ENCODE measurements at places on chromosomes 16 and 17.
A peak's percentile ranks its signal among the peaks of the same experiment; 100 is the strongest.

DNA sequence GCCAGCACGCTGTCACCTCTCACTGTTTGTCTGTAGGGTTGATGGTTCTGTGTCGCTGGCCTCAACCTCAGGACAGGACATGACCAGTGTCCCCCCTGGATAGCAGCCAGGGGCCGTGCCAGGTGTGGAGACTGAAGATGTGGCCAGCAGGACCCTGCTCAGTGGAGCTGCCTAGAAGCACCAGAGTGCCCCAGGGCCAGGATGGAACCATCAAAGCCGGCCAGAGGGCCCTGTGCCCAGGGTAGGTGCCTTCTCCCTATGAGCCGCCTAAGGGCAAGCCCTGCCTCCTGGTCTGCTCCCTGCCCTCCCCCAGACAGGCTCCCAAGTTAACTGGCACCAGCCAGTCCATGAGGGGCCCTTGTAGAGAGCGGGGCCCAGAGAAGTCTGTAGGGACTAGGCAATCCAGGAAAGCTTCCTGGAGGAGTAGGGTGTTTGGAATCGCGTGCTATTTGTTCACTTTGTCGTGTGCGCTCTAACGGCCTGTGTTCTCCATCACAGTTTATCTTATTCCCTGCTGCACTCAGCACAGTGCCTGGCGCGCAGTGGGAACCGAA lies 546 bp upstream of the NDUFB10 start:
- no peak for DNase-seq

GRCh38 chr17:30132615-30133014 lies 16.0 kb downstream of the NSRP1 start:
- no peak for DNase-seq

DNA sequence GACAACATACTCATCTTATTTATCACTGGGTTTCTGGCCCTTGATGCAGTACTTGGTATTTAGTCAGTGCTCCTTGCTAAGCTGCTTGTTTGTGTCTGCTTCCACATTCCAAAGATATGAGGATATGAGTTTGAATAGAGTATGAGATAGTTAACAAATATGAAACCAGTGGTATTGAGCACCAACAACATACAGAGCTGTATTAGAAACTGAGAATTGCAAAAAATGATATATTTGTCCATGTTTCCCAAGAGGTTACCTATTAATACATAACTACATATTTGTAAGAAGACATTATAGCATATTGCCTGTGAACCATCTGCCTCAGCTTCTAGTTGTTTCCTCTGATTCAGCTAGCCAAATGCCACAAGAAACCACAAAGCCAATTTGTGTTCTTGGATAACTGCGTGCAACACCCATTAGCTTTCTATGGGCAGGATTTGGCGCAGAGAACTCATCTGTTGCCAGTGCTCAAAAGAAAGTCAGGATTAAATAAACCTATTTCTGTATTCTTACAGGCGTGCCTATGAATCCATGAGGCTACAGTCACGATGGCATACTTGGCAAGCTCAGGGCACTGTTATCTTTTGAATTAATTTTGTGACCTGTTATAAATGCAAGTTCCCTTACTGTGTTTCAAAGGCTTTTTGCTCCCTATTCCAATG lies 194.4 kb downstream of the MAP2K6 start:
- DNase-seq: no peak

- DNase-seq: no peak
Measured at GRCh38 chr17:82023447-82024241, 539 bp downstream of the LRRC45 start.

DNA sequence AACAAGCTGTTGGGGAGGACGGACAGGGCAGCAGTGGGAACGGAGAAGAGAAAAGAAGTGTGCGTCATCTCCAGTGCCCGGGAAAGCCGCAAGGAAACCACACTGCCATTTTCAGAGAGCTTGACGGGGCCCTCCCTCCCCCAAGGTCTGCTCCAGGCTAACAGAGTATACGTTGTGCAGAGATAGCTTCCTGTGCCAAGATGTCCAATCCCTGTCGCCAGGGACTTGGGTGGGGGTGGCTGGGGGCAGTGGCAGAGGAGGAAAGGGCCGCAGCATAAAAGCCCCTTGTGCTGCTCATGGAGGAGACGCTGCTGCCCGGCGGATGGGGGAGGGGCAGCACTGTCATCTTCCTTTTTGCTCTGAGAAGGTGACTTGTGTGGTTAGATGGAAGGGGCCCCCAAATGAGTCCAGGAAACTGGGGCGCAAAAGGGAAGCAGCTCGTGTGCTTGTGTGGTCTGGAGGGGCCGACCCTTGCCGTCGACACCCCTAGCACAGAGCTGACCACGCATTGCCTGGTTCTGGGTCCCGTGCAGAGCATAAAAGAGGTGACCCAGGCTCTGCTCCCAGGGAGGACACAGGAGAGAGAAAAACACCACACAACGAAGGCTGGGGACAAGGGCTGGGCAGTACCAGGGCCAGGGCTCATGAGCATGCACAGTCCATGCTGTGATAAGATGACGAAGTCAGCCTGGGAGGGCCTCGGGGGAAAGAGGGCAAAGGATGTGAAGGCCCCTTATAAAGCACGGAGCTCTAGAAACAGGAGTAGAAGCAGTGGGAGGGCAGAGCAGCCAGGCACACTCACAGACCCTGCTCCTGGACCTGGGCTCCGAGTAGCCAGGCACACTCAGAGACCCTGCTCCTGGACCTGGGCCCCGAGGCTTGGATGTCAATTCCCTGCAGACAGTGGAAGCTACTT lies 372.7 kb downstream of the SLC39A11 start:
- no peak for DNase-seq

GRCh38 chr16:67881621-67882161 lies 3.0 kb upstream of the NRN1L start:
- no peak for DNase-seq

DNA sequence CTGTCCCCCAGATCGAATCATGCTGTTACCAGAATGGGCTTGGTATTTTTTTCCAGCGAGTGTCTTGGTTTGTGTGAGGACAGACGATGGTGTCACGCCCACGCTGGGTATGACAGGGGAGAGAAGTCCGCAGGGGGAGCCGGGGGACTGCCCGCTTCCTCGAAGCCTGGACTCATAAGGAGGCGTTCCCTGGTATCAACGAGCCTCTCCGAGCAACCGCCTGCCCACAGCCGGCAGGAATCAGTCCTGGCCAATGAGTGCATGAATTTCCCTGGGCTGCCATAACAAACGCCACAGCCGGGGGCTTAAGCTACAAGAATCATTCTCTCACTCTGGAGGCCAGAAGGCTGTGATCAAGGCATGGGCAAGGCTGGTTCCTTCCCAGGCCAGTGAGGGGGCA lies 26.1 kb upstream of the JPH3 start:
- no peak for DNase-seq

- no peak for DNase-seq
Measured at GRCh38 chr16:53115047-53115446, 60.3 kb downstream of the CHD9 start.

- DNase-seq: no peak
Measured at GRCh38 chr16:1108299-1109252, 12.5 kb upstream of the C1QTNF8 start.

- no peak for DNase-seq
Measured at GRCh38 chr17:43468691-43469139, 15.1 kb upstream of the DHX8 start.

GRCh38 chr16:79580453-79581191 lies 19.9 kb downstream of the MAF start:
- DNase-seq: no peak

- no peak for DNase-seq
Measured at GRCh38 chr17:30340801-30341356, 7.0 kb upstream of the TMIGD1 start.

- DNase-seq: no peak
Measured at GRCh38 chr16:85641776-85642176, 28.7 kb downstream of the GSE1 start.

DNA sequence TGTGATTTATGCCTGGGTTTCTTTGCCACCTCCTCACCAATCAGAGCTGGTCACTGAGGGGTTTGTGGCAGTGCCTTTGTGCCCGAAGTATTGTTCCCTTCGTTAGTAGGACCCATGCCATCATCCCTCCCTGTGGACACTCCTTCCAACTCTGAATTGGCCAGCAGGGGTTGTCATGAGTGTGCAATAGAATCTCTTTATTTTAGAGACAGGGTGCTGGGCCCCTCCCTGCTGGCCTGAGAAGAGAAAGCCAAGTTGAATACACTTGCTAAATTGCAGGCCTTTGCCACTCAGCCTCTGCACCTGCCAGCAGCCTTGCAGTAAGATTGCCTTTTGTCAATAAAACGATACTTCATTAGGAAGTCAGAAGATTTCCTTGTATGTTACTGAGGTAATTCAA lies 40.7 kb upstream of the SLC12A3 start:
- no peak for DNase-seq

DNA sequence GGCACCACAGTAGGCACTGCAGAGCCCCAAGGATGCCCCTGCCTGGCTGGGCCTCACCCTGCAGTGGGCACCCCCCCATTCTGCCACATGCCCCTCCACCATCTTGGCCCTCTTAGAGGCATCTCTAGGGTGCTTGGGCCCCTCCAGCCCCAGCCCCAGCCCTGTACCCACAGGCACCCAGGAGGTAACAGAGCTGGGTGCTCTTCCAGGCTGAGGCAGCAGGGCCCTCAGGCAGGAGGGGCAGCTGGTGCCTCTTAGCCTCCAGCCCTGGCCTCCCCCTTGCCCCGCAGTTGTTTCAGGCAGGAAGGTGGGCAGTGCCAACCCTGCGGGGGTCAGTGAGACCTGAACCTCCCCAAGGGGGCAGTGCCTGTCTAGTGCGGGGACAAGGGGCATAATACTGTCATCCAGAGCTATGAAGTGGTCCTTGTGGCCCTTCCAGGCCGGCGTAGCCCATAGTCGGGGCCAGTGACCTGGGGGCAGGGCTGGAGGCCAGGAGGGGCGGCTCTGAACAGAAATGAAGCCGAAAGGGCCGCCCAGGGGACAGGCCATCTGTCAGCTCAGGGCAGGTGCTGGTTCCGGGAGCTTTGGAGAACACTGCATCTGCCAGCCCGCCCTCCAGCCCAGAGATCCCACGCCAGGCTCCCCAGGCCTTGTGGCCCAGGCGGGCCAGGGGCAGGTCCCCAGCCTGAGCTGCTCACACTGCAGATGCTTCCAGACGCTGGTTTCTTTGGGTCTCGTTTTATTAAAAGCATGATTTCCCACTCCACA lies 4.9 kb upstream of the AATK start:
- DNase-seq: no peak

- DNase-seq: no peak
Measured at GRCh38 chr16:71296584-71297340, 7.6 kb upstream of the CMTR2 start.

- no peak for DNase-seq
Measured at GRCh38 chr16:74949309-74949708, 35.6 kb downstream of the WDR59 start.

- no peak for DNase-seq
Measured at GRCh38 chr17:81681672-81682071, 1.9 kb downstream of the ARL16 start.

DNA sequence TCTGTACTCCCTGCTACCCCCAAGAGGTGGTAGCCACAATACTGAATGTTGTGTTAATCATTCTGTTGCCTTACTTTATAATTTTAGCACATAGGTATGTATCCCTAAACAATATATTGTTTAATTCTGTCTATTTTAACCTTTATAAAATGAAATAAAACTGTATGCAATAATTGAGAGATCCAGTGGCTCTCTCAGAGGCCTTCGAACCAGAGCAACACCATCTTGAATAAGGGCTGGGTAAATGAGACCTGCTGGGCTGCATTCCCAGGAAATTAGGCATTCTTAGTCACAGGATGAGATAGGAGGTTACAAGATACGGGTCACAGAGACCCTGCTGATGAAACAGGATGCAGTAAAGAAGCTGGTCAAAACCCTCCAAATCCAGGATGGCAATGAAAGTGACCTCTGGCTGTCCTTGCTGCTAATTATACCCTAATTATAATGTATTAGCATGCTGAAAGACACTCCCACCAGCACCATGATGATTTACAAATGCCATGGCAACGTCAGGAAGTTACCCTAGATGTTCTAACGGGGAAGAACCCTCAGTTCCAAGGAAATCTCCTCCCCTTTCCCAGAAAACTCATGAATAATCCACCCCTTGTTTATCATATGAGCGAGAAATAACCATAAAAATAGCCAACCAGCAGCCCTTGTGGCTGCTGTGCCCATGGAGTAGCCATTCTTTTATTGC lies 2.0 kb upstream of the CANT1 start:
- DNase-seq: no peak

GRCh38 chr17:77802333-77802615 lies 156.2 kb upstream of the TNRC6C start:
- no peak for DNase-seq

DNA sequence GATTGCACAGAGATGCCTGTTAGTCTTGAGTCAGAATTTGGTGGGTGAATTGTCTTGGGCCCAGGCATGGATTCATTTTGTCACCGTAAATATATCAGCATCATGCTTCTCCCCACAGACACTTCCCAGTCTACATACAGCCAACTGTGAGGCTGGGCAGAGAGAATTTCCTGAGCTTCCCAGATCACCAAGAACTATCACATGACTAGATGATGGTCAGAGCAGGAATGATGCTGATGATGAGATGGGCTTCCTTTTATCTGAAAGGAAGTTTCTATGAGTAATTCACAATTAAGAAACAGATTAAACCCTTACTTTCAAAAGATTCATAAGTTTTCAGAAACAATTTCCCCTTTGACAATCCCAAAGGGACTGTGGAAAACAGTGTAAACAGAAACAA lies 323 bp upstream of the KRTAP9-9 start:
- DNase-seq: peak; percentile 1

GRCh38 chr16:69932691-69933392 lies 18.3 kb upstream of the CLEC18A start:
- DNase-seq: no peak

GRCh38 chr16:30875871-30876801 lies 17.7 kb downstream of the BCL7C start:
- peak; percentile 68 for DNase-seq

- DNase-seq: no peak
Measured at GRCh38 chr17:49457564-49458535, 37.2 kb upstream of the NGFR start.

DNA sequence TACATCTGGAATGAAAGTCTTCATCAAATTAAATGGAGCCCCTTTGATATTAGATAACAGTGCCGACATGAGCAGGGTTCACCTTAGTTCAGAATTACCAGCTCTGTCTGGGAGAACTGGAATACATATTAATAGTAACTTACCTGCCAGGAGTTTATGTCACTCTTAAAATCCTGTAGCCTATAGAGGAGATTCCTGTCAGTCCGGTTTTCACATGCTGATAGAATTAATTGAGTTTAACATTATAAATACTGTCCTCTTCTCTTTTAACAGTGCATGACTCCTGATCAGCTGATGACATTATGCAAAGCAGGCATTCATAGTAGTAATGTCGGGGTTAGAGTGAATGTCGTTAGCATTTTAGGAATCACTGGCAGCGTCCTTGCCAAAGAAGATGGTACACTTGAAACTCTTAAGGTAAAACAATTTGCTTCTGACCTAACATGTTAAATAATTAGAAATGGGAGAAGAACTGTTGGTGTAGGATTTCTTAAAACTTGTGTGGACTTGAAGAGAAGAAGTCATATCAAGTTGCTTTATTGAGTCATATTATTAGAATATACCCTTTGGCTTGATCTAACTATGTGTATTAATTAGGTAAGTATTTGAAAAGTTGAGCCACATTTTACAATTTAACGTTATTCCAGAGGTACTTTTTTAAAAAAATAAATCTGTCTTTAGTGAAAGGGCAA lies 34.3 kb downstream of the HEATR3 start:
- DNase-seq: no peak
